ENCODE measurements at places on chromosomes 5 and 9. TPM values are rescaled to one million over a fixed set of nuclear protein-coding genes. Genes with fewer than 3 reads are reported as not detected.

DNA sequence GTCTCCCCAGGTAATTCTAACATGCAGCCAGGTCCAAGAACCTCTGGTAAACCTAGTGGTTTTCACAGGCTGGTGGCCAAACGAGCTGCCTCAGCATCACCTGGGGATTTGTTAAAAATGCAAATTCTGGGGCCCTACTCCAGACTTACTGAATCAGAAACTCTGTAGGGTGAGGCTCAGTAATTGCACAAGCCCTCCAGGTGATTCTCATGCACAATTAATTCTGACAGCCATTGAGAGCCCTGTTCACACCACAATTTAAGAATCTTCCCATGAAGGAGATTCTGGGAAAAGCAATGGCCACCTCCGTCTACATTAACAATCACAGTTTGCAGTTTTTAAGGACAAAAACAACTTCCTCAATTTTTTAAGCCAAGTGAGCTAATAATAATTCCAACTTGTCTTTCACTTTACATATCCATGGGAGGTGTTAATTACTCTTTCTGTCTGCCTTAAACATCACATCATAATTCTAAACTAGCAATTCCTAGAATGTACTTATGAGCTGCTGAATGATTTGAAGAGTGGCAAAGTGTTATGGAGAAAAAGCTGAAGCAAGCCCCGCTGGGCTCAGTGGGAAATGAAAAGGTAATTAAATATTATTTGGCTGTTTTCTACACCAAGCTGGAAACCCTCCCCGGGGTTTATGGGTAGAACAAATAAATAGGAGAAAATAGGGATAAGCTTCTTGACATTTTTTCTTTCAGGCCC is 70.0 kb downstream of the GLDC start:
- H3K4me1 ChIP-seq, result no peaks in the 10 kb centered on the region
- H3K4me3 ChIP-seq, result no peak overlapping the region
- no peak for DNase-seq

OLFM1 gene
- total RNA-seq, result not detected

DNA sequence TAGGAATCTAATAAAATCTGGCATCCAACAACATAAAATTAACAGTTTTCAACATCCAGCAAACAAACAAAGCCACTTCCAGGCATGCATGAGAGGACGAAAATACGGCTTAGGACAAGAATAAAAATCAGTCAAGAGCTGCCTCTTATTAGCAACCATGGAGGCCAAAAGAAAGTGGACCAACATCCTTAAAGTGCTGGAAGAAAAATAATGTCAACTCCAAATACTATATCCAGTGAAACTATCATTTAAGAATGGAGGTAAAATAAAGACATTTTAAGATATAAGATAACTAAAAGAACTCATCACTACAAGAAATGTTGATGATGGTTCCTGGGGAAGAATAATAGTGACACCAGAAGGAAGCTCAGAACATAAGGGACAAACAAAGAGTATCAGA is 224.0 kb upstream of the IRX4 start:
- no peaks in the 10 kb centered on the region for H3K36me3 ChIP-seq
- no peaks in the 10 kb centered on the region for H3K27me3 ChIP-seq
- H3K4me1 ChIP-seq, result no peaks in the 10 kb centered on the region
- no peak for DNase-seq

KLHL3 gene
- total RNA-seq, result 15.2 TPM

GRCh38 chr9:37501957-37502596 is 16.3 kb downstream of the POLR1E start:
- peak overlapping the region; percentile 53 for H3K27ac ChIP-seq
- H3K27me3 ChIP-seq, result no peaks in the 10 kb centered on the region
- H3K4me3 ChIP-seq, result no peak overlapping the region
- DNase-seq, result no peak
